Karpas-422 (cell line): ENCODE measurements at places on chromosomes 7 and 10.

- peak; percentile 43 for DNase-seq
These were observed 103.3 kb downstream of the FAM107B start for GRCh38 chr10:14671386-14671831.

DNA sequence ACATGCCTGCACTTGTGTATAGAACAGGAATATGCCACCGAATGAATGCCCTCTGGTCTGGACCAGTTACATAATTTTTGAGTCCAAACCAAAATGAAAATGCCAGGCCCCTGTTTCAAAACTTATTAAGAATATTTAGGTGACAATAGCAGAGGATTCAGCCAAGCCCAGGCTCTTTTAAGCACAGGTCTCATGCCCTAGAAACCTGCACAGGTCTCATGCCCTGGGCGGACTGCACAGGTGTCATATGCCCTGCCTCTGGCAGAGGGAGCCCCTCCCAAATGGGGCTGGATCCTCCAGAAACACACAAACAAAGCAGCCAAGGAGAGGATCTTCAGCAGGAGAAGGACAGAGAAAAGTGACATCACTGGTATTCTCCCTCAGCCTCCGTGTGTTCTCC is 605.4 kb upstream of the NRP1 start:
- DNase-seq, result no peak

- DNase-seq, result no peak
These were observed 1.3 kb upstream of the C10orf67 start for GRCh38 chr10:23345861-23346260.

DNA sequence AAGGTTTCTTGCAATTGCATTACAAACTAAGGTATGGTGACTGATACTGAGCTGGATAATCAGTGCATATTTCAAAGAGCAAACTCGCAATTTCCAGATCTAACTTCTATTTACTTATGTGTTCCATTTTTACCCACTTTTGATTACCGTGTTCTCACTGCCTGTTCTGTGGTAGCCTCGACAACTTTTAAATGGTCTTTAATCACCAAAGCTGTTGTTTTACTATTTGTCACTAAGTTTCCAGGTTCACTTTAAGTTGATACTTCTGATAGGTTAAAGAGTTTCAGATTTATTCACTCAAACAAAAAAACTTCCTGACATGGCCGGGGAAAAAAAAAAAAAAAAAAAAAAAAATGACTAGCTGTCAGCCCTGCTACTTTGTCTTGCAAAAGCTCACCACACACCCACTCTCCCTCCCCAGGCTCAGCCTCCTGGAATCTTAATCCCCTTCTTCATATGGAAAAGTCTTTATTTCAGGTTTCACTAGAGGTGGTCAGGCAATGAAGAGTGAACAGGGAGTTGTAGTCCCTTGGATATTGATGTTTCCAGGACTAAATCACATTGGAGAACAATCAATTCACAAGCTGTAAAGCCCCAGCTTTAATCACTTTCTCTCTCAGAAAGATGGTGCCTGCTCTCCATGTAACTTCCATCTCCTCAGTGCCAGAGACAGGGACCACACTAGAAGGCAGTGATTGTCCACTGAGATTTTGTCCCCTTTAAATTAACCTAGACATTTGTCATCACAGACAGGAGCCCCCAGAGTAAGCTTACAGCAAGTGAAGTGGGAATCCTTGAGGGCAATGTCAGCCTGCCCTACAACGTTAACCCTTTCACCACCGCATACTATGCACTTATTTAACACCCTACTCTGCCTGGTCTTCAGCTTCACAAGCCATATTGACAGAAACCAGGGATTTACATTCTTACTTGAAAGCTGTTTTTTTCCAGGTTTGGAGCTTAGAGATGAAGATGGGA is 749.1 kb upstream of the SORCS1 start:
- DNase-seq, result no peak

DNA sequence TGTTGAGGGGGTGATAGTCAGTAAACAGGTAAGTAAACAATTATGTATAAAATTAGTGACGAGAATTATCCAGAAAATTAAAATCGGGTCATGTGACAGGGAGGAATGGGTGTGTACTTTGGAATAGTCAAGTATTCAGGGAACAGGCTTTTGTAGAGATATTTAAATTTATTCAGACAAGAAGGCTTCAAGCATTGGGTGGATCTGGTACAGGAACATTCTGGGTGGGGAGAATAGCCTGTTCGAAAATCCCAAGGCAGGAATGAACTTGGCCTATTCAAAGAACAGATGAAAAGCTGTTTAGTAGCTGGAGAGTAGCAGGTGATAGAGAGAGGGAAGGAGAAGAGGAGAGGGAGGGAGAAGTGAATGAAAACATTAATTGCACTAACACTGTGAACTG is 448.9 kb upstream of the FZD8 start:
- no peak for DNase-seq

- DNase-seq, result no peak
These were observed 268.7 kb downstream of the ZEB1 start for GRCh38 chr10:31587691-31588090.

DNA sequence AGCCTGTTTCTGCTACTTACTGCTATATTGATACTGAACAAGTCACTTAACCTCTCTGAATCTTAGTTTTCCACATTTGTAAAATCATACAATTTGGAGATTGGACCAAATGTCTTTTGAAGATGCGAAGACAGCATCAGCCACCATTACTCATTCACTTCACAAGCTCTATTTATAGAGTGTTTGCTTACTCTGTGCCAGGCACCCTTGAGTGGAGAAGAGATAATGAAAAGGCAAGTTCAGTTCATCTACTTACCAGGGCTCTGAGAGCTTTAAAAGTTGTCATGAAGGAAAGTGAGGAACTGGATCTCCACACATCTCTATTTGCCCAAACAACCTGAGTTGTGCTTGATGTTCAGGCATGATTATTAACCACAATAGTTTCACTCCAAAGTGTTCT is 277.5 kb downstream of the CSTF2T start:
- no peak for DNase-seq

GRCh38 chr10:32938554-32939061 is 19.4 kb downstream of the ITGB1 start:
- no peak for DNase-seq

- DNase-seq, result no peak
These were observed 25.2 kb upstream of the UBN2 start for GRCh38 chr7:139205843-139206242.

DNA sequence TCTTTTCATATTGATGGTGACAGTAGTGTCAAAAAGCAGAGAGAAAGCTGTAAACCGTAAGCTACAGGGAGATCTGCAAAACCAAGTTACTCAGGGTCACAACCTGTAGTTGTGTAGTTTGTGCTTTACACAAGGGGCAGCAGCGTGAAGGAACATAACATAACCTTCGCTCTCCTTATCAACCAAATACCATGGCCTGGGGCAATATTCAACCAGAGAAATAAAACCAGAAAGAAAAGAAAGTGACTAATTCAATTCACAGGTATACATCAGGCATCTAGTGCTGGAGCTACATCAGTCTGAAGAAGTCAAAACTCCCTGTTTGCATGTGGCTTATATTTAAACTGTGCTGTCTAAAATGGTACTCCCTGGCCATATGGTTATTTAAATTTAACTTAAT is 224.3 kb downstream of the TWIST1 start:
- DNase-seq, result no peak

DNA sequence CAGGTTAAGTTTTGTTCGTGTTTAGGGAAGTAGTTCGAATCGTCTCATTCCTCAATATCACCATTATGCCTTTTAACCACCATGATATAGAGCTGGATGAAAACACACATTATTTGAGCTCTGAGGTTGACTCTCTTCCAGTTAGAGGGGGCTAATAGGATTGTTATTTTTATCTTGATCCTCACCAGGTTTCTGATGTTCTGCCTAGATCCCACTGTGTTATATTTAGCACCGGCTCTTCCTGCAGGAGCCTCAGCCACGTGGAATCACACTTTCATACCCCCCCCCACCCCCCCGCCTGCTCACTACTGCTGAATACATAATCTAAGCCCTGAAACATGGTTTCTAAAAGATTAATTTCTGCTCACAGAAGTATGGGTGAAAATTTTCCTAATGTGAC is 88.3 kb downstream of the NRCAM start:
- DNase-seq, result no peak

GRCh38 chr7:115885550-115885949 is 145.0 kb downstream of the TFEC start:
- DNase-seq, result no peak
